Stimulated activated CD4-positive, alpha-beta T cell treated with anti-CD3 and anti-CD28 coated beads, Interleukin-1b, Interleukin-23, amount 100 ng/mL, for 24 hours (primary cell): ENCODE measurements at places on chromosomes 3 and 15.

DNA sequence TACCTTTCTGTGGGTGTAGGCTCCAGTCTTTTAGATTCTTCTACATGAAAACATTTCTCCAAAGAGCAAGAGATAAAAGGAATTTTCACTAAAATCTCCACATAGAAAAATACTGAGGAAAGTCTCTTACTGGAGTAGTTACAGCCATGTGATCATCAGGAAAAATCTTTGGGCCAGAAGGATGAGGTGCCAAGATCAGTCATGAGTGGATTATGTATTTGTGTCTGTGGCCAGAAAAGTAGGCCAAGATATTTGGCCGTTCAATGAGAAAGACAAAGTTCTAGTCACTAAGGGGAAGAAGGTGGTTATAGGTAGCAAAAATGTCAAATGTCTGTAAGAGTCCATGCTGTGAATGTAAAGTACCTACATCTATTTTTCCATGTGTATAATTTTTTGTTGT, 339.3 kb downstream of the NSUN3 start:
- DNase-seq = no peak

DNA sequence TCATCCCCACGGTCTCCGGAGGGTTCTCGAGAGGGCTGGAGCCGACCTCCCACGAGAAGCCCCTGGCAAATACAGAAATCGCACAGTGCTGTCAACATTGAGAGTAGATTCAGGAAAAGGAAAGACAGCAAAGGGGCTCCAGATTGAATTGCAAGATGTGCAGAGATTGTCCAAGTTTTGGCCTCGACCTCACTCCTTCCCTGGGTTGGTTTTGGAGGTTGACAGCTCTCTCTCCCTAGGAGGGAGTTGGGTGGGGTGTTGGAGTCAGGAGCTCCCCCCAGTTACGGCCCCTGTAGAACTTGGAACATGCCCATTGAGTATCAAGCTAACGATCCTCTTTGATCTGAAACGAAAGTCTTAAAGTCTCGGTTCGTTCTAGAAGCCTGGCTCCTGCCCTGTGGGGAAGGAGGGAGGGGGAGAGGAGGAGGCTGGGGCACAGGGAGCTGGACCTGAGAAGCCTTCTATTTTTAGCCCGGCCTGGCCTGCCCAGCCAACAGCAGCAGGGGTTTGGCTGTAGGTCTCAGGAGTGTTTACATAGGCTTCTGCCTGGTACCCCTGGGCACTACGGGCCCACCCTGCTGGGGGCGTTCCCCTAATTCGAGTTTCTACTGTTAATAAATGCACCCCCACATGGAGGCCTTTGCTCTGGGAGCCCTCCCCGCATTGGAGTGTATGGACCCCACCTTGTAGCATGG, 672 bp upstream of the KY start:
- DNase-seq = no peak

DNA sequence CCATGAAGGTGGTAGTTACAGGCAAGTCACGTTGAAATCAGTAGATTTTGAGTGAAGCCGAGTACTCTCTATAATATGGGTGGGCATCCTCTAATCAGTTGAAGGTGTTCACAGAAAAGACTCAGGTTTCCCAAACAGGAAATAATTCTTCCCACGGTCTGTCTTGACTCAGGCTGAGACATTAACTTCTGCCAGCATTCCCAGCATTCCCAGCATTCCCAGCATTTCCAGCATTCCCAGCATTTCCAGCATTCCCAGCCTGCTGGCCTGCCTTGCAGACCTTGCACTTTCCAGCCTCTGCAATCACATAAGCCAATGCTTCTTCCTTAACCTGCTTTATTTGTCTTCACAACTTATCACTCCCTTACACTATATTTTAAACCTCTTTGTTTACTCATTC, 542.3 kb upstream of the ROBO2 start:
- no peak for DNase-seq

- no peak for DNase-seq
These were observed 871 bp downstream of the MAP1A start for GRCh38 chr15:43518197-43518761.

- no peak for DNase-seq
These were observed 57.8 kb upstream of the ACTC1 start for GRCh38 chr15:34853001-34853758.

- DNase-seq = no peak
These were observed 637 bp downstream of the CIP2A start for GRCh38 chr3:108588601-108589000.

GRCh38 chr3:111617912-111618601, 22.9 kb upstream of the ZBED2 start:
- no peak for DNase-seq

GRCh38 chr3:150303768-150304167, 104.3 kb upstream of the TSC22D2 start:
- DNase-seq = no peak

- no peak for DNase-seq
These were observed 31.2 kb downstream of the ADGRG7 start for GRCh38 chr3:100640633-100641032.

DNA sequence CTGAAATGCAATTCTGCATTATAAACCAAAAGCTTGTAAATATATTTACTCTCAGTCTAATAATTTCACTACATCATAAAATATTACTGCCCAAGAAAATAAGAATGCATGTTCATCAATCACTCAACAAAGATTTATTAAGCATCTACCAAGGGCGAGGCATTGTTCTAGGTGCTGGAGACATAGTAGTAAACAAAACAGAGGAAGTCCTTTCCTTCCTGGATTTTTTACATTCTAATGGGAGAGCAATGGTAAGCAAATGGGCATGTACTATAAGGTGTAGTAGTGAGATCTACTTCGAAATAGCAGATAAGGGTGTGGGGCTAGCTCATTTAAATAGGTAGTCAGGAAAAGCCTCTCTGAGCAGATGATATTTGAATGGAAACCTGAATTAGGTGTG, 10.8 kb upstream of the ZFYVE19 start:
- DNase-seq = no peak
